ENCODE measurements at places on chromosomes 1 and 21. TPM values are rescaled to one million over a fixed set of nuclear protein-coding genes. Genes with fewer than 3 reads are reported as not detected.

The S100A8 gene
- total RNA-seq, result not detected

The DMRTA2 gene
- 0.26 TPM for total RNA-seq

The SETSIP gene
- total RNA-seq, result not detected

The PYGO2 gene
- total RNA-seq, result 21.3 TPM

The SFT2D2 gene
- total RNA-seq, result 17.3 TPM

The TBX15 gene
- total RNA-seq, result not detected

The OR2G3 gene
- not detected for total RNA-seq

The CRYAA gene
- total RNA-seq, result not detected

The AMY2A gene
- not detected for total RNA-seq

The ALX3 gene
- not detected for total RNA-seq

The FAM163A gene
- not detected for total RNA-seq

The ETV3L gene
- not detected for total RNA-seq

The LCE2C gene
- not detected for total RNA-seq

The MPL gene
- total RNA-seq, result not detected

The MCM3AP gene
- 40.3 TPM for total RNA-seq
